ENCODE measurements at places on chromosomes 4 and X.

GRCh38 chrX:132227383-132228112 lies 8.3 kb upstream of the RAP2C start:
- DNase-seq: peak; percentile 37

DNA sequence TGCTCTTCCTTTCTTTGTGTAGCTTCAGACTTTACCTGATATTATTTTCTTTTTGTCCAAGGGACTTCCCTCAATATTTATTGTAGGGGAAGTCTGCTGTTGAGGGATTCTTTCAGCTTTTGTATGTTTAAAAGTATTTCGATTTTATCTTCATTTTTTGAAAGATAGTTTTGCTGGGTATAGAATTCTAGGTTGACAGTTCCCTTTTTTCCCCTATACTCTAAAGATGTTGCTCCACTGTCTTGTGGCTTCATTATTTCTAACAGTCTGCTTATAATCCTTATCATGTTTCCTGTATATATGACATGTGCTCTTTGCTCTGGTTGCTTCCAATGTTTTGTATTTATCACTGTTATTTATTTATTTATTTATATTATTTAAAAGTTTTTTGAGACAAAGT lies 57.3 kb downstream of the CYTL1 start:
- DNase-seq: no peak

DNA sequence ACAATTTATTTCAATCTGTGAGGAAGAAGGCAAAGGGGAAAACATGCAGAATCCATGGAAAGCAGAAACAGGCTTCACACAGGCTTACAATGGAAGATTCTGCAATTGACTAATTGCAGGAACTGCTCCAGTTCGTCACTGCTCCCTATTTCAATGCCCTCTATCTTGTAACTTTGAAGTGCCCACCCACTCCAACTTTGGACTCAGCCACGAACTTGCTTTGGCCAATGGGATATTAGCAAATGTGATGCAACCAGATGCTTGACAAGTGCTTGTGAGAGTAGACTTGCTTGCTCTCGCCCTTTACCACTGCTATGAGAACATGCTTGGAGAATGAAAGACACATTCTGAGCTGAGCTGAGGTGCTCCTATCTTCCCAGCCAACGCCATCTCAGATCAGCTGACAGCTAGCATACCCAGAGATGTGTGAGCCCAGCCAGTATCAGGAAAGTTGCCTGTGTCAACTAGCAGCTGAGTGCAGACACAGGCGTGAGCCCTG lies 105.7 kb upstream of the PTCHD1 start:
- no peak for DNase-seq

DNA sequence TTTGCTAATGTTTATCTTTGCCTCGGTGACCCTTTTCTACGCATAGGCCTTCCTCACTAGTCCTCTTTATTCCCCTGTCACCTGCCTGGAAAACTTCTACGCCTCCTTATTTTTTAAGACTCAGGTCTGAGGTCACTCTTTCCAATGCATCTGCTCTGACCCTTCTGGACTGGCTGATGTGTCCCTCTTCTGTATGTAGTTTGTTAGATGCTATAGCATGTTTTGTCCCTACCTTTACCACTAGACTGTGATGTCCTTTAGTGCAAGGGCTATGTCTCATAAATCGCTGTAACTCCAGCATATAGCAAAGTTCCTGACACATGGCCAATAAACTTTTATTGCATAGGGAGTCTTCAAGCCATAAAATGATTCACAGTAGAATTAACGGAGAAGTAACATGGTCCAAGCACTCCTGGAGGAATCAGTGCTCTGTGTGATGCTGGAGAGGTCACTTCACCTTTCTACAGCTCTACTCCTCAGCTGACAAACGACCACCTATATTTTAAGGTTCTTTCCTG lies 872.5 kb upstream of the SLIT2 start:
- no peak for DNase-seq

DNA sequence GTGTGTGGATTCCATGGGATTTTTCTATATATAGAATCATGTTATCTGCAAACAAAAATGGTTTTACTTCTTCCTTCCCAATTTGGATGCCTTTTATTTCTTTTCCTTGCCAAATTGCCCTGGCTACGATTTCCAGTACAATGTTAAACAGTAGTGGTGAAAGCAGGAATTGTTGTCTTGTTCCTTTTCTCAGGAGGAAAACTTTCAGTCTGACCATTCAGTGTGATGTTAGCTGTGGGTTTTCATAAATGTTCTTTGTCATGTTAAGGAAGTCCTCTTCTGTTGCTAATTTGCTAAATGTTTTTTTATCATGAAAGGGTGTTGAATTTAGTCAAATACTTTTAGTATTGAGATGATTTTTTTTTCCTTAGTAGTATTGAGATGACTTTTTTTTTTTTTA lies 10.9 kb downstream of the SAP30 start:
- no peak for DNase-seq

GRCh38 chr4:3365326-3365725 lies 72.5 kb downstream of the RGS12 start:
- DNase-seq: no peak

GRCh38 chr4:55635741-55636655 lies at the start of gene NMU:
TSS of gene NMU (minus strand) at chr4:55636298. CDS start at chr4:55636192, 106 bp downstream.
- DNase-seq: no peak

GRCh38 chr4:173159791-173160190 lies 8.8 kb upstream of the GALNT7 start:
- no peak for DNase-seq

DNA sequence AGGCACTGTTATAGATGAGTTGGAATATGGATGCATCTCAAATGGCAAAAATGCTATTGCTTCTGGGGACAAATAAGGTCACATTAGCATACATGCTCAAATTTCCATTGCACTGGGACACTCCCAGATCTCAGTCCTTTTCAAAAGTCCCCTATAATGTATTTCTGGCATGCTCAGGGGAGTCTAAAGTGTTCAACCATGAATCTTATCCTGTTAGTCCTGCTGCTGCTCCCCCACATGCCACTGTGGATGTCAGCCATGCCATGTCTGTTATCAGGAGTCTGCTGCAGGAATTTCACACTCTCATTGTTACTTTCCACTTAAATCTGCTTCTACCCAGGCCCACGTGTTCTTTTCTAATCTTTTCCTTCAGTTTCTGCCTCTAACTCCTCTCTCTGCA lies 1000.6 kb downstream of the CCSER1 start:
- DNase-seq: no peak

- DNase-seq: no peak
These were observed 17.7 kb upstream of the PAQR3 start for GRCh38 chr4:78956975-78957374.

- peak; percentile 65 for DNase-seq
These were observed 205.6 kb upstream of the S100G start for GRCh38 chrX:16444353-16444752.

- no peak for DNase-seq
These were observed 8.6 kb downstream of the HMX1 start for GRCh38 chr4:8862800-8863685.

DNA sequence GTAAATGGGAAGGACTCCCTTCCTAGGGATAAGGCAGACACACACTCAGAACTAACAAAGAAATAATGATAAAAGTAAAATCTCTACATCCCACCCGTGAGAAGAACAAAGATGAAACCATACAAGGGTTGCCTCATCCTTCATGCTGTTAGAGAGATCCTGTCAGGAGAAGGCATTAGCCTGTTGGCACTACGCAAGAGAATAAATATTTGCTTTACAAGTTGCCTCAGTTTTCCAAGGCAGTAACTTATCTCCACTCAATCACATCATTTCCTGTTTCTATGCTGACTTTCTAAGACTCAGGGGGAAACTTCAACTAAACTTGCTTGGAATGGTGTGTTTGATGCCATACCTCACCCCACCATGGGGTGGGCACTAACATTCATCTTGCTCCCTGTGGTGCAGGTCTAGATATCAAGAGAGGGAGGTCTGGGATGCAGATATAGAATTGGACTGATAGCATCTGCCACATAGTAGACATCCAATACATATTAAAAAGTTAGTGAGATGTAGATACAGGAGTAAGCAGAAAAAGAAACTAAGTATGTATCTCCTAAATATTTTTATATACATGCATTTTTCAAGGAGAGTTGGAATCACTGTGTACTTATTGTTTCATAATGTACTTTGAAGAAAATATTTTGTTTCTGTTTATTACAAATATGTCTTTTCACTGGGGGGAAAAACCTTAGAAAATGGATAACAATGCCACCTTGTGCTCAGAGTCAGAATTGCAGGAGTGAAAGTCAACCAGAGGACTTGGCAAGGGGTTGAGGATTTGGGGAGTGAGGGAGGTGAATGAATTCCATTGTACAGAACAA lies 57.2 kb upstream of the BEX4 start:
- DNase-seq: peak; percentile 39

GRCh38 chr4:162503868-162504267 lies 340.1 kb upstream of the FSTL5 start:
- no peak for DNase-seq

DNA sequence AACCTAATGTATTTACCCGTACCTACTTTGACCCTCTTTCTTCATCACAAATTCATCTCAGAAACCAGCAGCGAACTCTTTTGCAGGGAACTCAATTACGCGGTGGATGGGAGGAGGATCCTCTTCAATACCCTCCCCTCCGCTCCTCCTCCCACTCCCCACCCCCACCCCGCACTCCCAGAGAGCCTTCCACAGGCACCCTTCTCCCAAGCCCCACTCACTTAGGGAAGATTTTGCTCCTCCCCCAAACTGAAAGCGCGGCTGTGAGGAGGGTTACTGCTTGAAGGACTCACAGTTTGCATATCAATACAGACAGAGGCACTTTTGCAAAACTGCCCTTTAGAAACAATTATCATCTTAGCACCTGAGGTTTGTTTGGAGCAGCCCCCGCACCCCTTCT lies 960 bp upstream of the IL1RAPL1 start:
- DNase-seq: peak; percentile 33

GRCh38 chr4:30714408-30715031 lies 5.6 kb upstream of the PCDH7 start:
- DNase-seq: peak; percentile 60

DNA sequence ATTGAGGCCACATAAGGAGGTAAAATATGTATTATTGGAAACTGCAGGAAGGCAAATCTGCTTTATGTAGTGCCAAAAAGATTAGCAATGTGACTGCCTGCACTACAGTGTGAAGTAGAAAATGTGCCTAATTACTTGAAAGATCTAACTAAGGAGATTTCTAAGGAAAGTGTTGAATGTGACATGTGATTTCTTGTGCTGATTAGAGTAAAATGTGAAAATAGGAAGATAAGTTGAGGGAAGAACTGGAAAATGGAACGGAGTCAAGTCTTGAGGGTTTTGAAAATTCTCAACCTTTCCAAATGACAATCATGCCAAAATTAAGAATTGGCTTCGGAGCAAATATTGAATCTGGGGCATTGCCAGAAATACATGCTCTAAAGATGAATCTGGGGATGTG lies 209.5 kb upstream of the SPOCK3 start:
- no peak for DNase-seq

Measured in iris pigment epithelial cell (primary cell).